ENCODE measurements at places on chromosomes 2 and 18.
A peak's percentile ranks its signal among the peaks of the same experiment; 100 is the strongest.

- no peak for DNase-seq
Measured at GRCh38 chr2:239749272-239749873, 275.8 kb downstream of the NDUFA10 start.

- no peak for DNase-seq
Measured at GRCh38 chr18:24853076-24853475, 392.6 kb downstream of the HRH4 start.

GRCh38 chr2:158890296-158890905 is 78.0 kb upstream of the TANC1 start:
- DNase-seq, result no peak

- no peak for DNase-seq
Measured at GRCh38 chr2:21289989-21290388, 166.2 kb downstream of the TDRD15 start.

DNA sequence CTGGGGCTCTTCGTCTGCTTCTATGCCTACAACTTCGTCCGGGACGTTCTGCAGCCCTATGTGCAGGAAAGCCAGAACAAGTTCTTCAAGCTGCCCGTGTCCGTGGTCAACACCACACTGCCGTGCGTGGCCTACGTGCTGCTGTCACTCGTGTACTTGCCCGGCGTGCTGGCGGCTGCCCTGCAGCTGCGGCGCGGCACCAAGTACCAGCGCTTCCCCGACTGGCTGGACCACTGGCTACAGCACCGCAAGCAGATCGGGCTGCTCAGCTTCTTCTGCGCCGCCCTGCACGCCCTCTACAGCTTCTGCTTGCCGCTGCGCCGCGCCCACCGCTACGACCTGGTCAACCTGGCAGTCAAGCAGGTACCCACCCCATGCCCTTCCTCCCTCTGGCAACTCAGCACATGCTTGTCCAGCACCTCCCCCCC is 24.2 kb downstream of the STEAP3 start:
- DNase-seq, result no peak

GRCh38 chr2:239519089-239519920 is 118.5 kb upstream of the HDAC4 start:
- no peak for DNase-seq

GRCh38 chr18:80132180-80132812 is 23.2 kb downstream of the ADNP2 start:
- no peak for DNase-seq

DNA sequence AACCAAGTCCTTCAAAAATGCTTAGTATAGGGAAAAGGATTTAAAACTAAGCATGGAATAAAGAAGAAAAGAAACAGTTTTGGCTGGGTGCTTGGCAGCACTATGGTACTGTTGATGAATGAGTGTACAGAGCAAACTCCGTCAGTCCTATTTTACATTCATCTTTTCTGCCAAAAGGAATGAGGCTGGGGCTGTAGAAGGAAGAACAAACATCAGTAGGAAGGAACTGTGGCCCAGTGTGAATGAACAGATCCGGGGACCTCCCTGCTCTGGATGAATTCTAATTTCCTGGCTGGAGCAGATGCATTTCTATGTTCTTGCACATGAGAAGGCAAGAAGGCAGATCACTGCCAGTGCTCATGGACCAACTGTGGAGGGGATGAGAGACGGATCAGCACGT is 474.0 kb upstream of the MEIS1 start:
- no peak for DNase-seq

GRCh38 chr2:162915858-162916257 is 77.3 kb upstream of the KCNH7 start:
- no peak for DNase-seq

DNA sequence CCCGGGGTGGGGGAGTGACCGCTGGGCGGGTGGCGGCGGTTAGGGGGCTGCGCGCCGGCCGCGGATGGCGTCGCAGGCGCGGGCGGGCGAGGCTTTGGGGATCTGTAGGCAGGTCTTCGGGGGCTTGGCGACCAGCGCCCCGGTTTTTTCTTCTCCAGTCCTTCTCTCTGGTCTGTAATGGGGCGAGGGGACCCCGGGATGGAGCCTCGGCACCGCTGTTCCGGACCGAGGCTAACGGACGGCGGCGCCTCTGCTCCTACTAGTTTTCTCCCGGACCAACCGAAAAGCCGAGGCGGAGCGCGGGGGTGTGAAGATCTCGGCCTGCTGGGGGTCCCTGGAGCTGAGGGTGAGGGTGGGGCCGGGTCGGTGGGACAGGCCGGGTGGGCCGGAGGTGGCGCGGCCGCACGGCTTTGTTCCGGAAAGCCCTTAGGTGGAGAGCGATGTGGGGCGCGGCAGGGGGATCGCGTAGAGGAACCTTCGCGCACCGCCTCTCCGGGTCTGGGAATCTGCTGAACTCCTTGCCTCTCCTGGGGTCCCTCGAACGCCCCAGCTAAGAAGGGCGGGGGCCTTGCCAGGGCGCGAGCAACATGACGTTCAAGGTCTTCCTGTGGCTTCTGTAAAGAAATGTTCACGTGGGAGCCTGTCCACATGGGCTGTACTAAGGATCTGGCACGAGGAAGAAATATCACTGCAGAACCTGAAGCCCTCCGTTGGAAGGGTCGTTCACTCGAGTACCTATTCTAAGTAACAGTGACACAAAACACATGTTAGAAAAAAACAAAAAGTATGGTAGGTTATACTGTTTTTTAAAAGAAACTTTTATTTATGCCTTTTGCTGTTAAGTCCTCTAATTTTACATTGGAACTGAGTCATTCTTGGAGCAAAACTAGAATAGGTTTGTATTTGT is 861 bp downstream of the SLC39A10 start:
- DNase-seq, result peak; percentile 59

- no peak for DNase-seq
Measured at GRCh38 chr2:26300234-26300925, 45.6 kb upstream of the SELENOI start.

Data from PC-3 (cell line).